ENCODE measurements at places on chromosomes 2 and 18.

DNA sequence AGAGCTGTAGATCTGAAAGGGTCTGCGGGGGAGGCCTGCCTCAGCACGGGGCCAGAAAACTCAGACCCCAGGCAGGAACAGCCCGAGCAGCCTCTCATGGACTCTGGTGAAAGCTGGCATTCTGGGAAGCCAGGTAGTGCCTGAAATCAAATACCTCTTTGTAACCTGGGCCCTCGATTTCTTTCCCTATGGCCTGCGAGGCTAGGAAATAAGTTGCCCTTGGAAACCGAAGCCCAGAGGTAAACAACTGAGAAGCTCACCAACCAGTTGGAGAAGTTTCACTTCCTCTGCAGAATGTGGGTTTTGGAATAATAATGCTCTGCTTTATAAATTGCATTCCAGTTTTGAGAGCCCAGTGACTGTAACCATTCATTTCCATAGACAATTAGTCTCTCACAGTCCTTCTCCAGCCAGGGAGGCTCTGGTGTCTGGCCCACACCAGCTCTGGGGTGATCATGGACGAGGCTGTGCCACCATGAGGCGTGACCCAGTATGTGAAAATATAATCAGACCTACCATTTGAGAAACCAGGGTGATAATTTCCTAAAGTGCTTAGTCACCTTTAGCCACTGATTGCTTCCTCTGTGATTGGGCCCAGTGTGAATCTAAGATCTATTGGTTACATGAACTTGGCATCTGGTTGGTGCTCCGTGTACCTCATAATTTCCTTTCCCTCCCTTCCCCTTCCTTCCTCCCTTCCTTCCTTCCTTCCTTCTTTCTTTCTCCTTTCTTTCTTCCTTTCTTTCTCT lies 133.1 kb upstream of the PELI1 start:
- H3K4me1 ChIP-seq = peaks cover 3% of the 10 kb centered on the region
- no peaks in the 10 kb centered on the region for H3K36me3 ChIP-seq
- no peak overlapping the region for H3K27ac ChIP-seq
- no peak overlapping the region for H3K4me3 ChIP-seq

DNA sequence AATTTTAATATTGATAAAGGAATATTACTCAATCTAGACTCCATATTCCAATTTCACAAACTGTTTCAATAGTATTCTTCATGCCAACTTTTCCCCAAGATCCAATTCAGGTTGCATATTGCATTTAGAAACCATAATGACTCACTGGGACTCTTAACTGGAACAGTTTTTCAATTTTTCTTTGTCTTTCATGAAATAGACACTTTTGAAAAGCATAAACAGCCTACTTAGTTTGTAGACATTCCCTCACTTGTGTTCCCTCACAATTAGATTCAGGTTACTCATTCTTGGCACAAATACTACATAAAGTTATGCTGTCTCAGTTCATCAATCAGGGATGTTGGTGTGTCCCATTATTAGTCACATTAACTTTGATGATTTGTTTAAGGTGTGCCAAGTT lies 1768.4 kb upstream of the PIK3C3 start:
- no peak overlapping the region for H3K4me3 ChIP-seq
- H3K4me1 ChIP-seq = no peaks in the 10 kb centered on the region
- H3K27me3 ChIP-seq = no peaks in the 10 kb centered on the region
- H3K27ac ChIP-seq = no peak overlapping the region
- no peak for DNase-seq

DNA sequence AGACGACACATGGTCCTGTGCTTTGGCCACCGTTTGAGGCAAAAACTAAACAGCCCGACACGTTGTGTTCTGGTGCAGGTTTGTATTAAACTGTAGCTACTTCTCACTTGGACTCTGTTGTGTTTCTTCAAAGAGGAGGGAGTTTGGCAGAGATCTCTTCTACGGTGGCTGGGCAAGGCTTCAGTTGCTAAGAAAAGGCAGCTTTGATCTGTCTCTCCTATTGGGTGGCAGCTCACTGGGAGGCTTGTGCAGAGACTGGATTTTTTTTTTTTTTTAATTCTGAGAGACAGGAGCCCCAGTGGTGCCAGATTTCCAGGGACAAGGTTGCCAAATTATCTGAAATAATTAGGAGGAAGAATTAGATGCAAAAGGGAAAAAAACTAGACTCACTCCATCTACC lies 20.2 kb upstream of the MAPRE3 start:
- no peak for DNase-seq
- H3K36me3 ChIP-seq = no peaks in the 10 kb centered on the region
- H3K4me3 ChIP-seq = no peak overlapping the region
- H3K27me3 ChIP-seq = peaks cover 3% of the 10 kb centered on the region
- no peaks in the 10 kb centered on the region for H3K4me1 ChIP-seq

- H3K4me3 ChIP-seq = no peak overlapping the region
- no peak for DNase-seq
- no peaks in the 10 kb centered on the region for H3K4me1 ChIP-seq
- no peak overlapping the region for H3K27ac ChIP-seq
- H3K27me3 ChIP-seq = no peaks in the 10 kb centered on the region
These were observed 97.3 kb downstream of the FMNL2 start for GRCh38 chr2:152432206-152432653.

- H3K4me3 ChIP-seq = no peak overlapping the region
- H3K27ac ChIP-seq = no peak overlapping the region
- peaks cover 6% of the 10 kb centered on the region for H3K36me3 ChIP-seq
- H3K27me3 ChIP-seq = no peaks in the 10 kb centered on the region
- no peaks in the 10 kb centered on the region for H3K4me1 ChIP-seq
- no peak for DNase-seq
These were observed 63.8 kb downstream of the RTP5 start for GRCh38 chr2:241933179-241933911.

- no peak overlapping the region for H3K4me3 ChIP-seq
- H3K27me3 ChIP-seq = peaks cover under 1% of the 10 kb centered on the region
- H3K4me1 ChIP-seq = no peaks in the 10 kb centered on the region
- no peak for DNase-seq
- H3K36me3 ChIP-seq = no peaks in the 10 kb centered on the region
- no peak overlapping the region for H3K27ac ChIP-seq
These were observed 258.5 kb downstream of the ASXL3 start for GRCh38 chr18:33836564-33836963.

DNA sequence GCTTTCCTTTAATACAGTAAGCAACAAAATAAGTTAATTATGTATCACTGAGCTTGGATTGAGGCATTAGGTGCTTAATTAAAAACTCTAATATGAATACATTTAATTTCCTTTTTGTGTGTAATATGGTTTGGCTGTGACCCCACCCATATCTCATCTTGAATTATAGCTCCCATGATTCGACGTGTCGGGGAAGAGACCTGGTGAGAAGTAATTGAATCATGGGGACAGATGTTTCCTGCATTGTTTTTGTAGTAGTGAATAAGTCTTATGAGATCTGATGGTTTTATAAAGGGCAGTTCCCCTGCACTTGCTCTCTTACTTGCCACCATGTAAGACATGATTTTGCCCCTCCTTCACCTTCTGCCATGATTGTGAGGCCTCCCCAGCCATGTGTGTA lies 325.4 kb upstream of the CDH7 start:
- no peaks in the 10 kb centered on the region for H3K4me1 ChIP-seq
- H3K4me3 ChIP-seq = no peak overlapping the region
- no peaks in the 10 kb centered on the region for H3K36me3 ChIP-seq
- no peaks in the 10 kb centered on the region for H3K27me3 ChIP-seq
- no peak overlapping the region for H3K27ac ChIP-seq
- DNase-seq = peak; percentile 54

DNA sequence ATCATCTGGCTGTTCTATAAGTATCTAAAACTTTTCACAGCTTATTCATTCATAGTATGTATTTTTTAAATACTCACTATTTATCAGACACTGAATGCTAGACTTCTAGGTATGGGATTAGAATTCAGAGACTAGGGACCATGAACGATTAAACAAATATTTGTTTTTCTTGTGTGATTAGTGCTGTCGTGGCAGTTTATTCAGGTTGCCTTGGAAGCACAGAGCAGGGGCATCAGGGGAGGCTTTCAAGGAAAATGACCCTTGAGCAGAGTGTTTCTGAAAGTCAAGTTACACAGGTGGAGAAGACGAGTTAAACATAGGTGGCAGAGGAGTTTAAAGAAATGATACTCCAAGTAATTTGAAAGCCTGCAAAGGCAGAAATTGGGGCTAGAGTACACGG lies 5.7 kb downstream of the SPOPL start:
- DNase-seq = no peak
- H3K4me3 ChIP-seq = no peak overlapping the region
- peaks cover 3% of the 10 kb centered on the region for H3K36me3 ChIP-seq
- no peak overlapping the region for H3K27ac ChIP-seq
- peaks cover 10% of the 10 kb centered on the region for H3K4me1 ChIP-seq
- no peaks in the 10 kb centered on the region for H3K27me3 ChIP-seq

DNA sequence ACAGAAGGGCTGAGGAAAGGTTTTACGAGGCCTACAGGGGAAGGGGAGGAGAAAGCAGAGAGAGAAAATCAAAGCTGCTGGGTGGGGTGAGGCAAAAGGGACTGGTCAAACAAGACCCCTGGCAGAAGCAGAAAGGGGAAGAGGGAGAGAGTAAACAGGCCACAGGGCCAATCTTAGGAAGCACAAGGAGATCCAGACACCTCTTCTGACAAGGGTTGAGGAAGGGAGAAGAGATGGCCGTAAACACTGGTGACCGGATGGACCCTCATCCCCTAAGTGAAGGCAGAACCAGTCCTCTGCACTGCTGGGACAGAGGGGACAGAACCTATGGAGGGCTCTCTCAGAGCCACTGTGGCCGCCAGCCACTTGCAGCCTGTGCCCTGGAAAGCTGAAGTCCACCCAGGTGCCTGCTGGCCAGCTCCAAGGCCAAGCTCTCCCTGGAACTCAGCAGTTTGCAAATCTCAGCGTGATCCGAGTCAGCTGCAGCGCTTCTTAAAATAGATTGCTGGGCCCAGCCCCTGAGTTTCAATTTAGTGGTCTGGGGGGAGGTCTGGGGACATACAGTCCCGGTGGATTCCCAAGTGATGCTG lies 108.8 kb downstream of the TMEM163 start:
- H3K4me1 ChIP-seq = no peaks in the 10 kb centered on the region
- H3K36me3 ChIP-seq = no peaks in the 10 kb centered on the region
- no peak overlapping the region for H3K4me3 ChIP-seq
- no peaks in the 10 kb centered on the region for H3K27me3 ChIP-seq
- H3K27ac ChIP-seq = no peak overlapping the region

- DNase-seq = no peak
- no peak overlapping the region for H3K27ac ChIP-seq
- H3K4me3 ChIP-seq = no peak overlapping the region
These were observed 223.6 kb upstream of the GULP1 start for GRCh38 chr2:188068093-188068492.

GRCh38 chr2:121387591-121388325 lies 102.8 kb upstream of the TFCP2L1 start:
- H3K36me3 ChIP-seq = peaks cover 41% of the 10 kb centered on the region
- H3K27ac ChIP-seq = no peak overlapping the region
- DNase-seq = no peak
- H3K4me1 ChIP-seq = no peaks in the 10 kb centered on the region

- no peaks in the 10 kb centered on the region for H3K27me3 ChIP-seq
- H3K4me3 ChIP-seq = no peak overlapping the region
- peaks cover 14% of the 10 kb centered on the region for H3K36me3 ChIP-seq
- no peak overlapping the region for H3K27ac ChIP-seq
These were observed 31.1 kb downstream of the PSME4 start for GRCh38 chr2:53939656-53940055.

DNA sequence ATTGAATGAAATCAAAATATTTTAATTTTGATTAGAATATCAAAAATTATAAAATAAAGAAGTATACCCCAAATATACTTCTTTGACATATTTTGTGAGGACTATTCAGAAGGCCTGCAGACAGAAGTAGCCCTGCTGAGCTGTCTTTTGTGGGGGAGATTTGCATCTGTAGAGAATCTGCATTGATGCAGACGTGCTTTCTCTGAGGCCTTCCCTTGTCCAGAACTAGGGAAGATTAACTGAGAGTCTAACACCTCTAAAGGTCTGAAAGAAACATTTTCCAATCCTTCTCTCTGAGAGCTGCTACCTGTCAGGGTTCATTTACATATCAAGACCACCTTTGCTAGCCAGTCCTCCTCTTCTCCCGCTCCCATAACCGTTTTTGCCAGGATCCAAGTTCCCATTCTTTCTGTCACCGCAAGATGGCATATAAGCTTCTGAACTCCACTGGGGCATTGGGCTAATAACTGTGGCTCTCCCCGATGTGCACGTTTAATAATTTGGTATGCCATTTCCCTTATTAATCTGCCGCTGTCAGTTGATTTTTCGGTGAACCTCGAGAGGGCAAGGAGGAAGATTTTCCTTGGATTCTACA lies 510.4 kb upstream of the CNTNAP5 start:
- H3K27ac ChIP-seq = no peak overlapping the region
- H3K4me1 ChIP-seq = no peaks in the 10 kb centered on the region
- no peaks in the 10 kb centered on the region for H3K27me3 ChIP-seq
- no peak overlapping the region for H3K4me3 ChIP-seq
- peak; percentile 3 for DNase-seq

GRCh38 chr18:70387027-70387426 lies 98.2 kb downstream of the SOCS6 start:
- H3K4me3 ChIP-seq = no peak overlapping the region
- H3K27ac ChIP-seq = no peak overlapping the region
- H3K36me3 ChIP-seq = no peaks in the 10 kb centered on the region
- no peaks in the 10 kb centered on the region for H3K4me1 ChIP-seq
- H3K27me3 ChIP-seq = no peaks in the 10 kb centered on the region

DNA sequence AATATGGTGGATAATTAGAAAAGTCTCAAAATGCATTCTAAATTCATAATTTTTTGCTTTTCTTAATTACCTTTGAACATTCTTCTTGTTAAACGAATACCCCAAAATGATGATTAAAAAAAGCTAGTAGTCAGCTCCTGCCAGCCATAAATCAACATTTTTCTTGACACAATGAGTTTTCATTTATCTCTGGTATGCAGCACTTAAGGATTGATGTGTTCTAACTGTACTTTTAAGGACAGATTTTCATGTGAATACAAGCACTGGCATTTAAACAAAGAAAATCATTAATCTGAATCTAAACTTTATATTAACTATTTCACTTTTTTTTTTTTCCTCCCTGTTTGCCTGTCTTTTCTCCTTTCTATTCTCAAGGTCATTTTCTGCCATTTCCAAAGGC lies 976.8 kb downstream of the TMEM182 start:
- no peak overlapping the region for H3K27ac ChIP-seq
- H3K4me3 ChIP-seq = no peak overlapping the region
- H3K27me3 ChIP-seq = no peaks in the 10 kb centered on the region
- no peaks in the 10 kb centered on the region for H3K36me3 ChIP-seq
- H3K4me1 ChIP-seq = no peaks in the 10 kb centered on the region

GRCh38 chr2:121200419-121201315 lies 84.3 kb downstream of the TFCP2L1 start:
- H3K27me3 ChIP-seq = no peaks in the 10 kb centered on the region
- no peak overlapping the region for H3K27ac ChIP-seq
- DNase-seq = no peak
- H3K4me3 ChIP-seq = no peak overlapping the region
- H3K36me3 ChIP-seq = no peaks in the 10 kb centered on the region

DNA sequence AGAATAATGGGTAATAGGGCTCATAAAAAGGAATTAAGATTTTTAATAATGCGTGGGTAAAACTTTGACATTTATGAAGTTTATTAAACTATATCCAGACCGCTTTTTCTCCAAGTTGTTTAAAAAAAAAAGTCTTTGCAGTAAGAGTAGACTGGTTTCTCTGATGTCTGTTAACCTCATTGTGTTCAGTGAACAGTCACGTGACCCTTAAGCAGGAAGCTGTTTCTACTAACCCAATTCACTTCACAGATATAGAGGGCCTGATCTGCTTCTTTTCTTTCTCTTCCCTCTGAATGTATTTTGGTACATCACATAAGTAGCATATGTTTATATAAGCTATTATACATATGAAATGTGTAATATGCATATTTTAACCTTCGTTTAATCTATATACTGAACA lies 1011.3 kb upstream of the CELF4 start:
- no peaks in the 10 kb centered on the region for H3K27me3 ChIP-seq
- no peak for DNase-seq
- H3K36me3 ChIP-seq = no peaks in the 10 kb centered on the region
- peaks cover 9% of the 10 kb centered on the region for H3K4me1 ChIP-seq
- H3K4me3 ChIP-seq = no peak overlapping the region
- H3K27ac ChIP-seq = no peak overlapping the region

All from common myeloid progenitor, CD34-positive (primary cell).